ENCODE measurements at places on chromosomes 11 and 22.

DNA sequence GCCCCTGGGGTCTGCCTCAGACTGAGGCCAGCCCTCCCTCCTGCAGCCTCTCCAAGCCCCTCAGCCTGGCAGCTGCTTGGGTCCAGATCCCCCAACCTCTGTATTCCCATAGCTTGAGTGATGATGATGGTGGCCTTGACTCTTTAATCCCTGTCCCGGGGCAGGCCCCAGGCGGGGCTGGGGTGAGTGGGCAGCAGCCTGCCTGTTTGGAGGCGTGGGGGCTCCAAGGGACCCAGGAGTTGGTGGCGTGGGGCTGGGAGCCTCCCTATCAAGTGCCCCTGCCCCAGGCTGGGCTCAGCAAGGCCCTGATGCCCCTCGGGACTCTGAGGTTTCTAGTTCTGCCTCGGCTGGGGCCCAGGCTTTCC, 22.5 kb downstream of the PPIL2 start:
- DNase-seq = no peak

GRCh38 chr11:69127081-69127850, 28.5 kb upstream of the SMIM38 start:
- DNase-seq = no peak

GRCh38 chr22:18120857-18121256, 10.2 kb downstream of the TUBA8 start:
- DNase-seq = no peak

DNA sequence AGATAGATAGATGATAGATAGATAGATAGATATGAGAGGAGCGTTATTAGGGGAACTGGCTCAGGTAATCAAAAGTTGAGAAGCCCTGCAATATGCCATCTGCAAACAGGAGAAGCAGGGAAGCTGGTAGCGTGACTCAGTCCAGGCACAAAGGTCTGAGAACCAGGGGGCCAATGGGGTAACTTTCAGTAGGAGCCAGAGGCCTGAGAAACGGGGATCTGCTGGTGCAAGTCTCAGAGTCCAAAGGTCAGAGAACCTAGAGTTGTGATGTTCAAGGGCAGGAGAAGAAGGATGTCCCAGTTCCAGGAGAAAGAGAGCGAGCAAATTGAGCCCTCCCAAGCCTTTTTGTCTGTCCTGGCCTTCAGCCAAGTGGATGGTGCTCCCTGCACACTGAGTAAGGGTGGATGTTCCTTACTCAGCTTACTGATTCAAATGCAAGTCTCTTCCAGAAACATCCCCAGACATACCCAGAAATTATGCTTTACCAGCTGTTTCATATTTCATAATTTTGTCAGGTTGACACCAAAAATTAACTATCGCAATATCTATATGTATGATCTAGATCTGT, 87.8 kb upstream of the SLC22A12 start:
- DNase-seq = no peak

DNA sequence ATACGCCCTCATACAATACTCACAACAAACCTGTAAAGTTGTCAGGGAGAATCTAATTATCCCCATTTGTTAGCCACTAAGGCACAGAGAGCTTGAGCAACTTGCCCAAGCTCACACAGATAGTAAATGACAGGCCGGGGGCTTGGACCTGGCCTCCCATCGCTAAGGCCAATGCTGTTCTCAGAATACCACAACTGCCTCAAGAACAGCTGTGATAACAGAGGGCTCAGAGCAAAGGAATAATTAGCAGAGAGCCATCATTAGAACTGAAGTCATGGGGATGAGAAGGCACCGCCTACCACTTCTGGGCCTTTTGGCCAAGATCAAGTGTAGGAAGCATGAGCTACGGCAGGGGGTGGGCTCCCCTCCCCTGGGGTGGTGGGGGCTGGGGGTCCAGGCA, 98.6 kb downstream of the FEZ1 start:
- no peak for DNase-seq

- no peak for DNase-seq
Observed at GRCh38 chr11:117673602-117674001, 123.4 kb downstream of the DSCAML1 start.

DNA sequence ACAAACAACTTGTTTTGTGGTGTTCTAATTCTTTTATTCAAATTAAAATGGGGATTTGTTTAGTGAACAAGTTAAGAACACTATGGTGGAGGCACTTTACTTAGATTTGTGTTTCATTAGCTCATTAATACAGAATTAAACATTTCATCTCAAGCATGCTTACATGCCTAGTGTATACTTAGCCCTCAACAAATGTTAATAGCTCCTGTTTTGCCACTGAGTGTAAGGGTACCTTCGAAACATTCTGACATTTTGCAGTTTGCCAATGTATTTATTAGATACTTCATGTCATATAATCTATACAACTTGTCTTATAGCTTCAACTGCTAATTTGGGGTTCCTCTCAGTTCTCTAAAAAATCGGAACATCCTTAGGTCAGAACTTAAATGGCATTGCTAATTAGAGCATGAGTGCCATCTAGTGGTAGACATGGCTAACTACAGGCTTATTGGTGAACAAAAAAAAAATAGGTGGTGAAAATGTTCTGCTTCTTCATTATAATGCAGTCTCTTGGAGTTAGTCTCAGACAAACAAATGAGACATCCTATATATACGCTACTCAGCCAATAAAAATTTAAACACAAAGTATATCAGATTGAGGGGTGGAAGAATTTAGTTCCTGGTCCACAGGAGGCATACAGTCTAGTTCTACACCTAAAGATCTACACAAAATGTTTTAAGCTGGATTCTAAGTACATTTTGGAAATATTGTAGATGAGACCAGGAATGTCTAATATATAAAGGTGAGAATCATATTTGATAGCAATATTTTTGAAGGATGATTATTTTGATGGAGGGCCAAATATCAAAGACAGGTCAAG, 4.9 kb upstream of the CNTN5 start:
- DNase-seq = no peak

- no peak for DNase-seq
Observed at GRCh38 chr11:95101935-95102334, 12.3 kb downstream of the ENDOD1 start.

GRCh38 chr22:37884420-37884819, 21.7 kb upstream of the MICALL1 start:
- DNase-seq = peak; percentile 23

- no peak for DNase-seq
Observed at GRCh38 chr11:112227471-112227870, 1.2 kb downstream of the PTS start.

GRCh38 chr22:49186762-49187161, 640.9 kb downstream of the BRD1 start:
- no peak for DNase-seq

All from BJ (cell line).